Activated T-cell treated with anti-CD3 and anti-CD28 coated beads, Interleukin-2, amount 50 U/mL, for 48 hours (primary cell): ENCODE measurements at places on chromosomes 2 and 18.

DNA sequence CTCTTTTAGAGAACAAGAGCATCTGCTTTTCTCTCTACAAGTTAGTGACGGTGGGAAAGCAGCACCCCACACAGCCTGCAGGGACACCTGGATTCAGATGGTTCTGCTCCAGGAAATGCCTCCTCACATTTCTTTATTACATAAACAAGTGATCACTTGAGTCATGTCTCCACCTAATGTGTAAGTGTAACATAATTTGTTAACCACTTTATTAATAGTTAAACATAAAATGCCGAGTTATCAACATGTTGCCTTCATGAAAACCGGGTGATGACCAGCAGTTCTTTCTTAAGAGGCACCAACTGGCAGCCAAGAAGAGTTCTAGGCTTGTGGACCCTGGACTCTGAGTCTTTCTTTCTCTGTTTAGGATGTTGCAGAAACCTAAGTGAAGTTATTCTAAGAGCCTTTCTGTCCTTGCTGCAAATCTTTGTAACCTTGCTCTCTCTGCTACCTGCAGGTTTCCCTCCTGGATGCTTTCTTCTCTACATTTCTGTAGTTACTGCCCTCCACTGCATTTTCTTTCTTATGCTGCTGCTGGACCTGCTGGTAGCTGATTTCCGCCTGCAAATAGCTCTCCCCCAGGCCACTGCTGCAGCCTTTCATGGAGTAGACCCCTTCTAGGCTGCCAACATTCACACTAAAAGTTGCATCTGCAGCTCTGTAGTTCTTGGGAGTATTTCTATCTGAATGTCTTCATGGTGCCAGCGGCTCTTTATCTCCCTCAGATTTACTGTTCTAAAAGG, 24.3 kb downstream of the UPP2 start:
- no peak for DNase-seq

DNA sequence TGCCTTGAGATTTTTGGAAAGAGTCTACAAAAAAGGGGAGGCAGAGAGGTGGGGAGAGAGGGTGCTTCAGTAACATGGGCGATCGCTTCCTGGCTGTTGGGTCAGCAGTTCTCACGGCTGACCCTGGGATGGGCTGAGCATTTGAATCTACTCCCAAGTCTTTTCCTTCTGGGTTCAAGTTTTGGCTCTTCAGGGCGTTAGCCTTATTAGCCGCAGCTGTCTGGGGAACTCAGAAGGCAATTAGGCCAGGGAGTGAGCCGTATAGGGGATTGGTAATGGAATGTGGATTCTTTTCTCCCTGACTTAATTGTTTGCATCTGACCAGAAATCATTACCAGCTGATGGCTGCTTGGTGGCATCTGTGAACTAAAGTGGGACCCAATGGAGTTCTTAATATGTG, 250.5 kb upstream of the SKOR2 start:
- DNase-seq: no peak

DNA sequence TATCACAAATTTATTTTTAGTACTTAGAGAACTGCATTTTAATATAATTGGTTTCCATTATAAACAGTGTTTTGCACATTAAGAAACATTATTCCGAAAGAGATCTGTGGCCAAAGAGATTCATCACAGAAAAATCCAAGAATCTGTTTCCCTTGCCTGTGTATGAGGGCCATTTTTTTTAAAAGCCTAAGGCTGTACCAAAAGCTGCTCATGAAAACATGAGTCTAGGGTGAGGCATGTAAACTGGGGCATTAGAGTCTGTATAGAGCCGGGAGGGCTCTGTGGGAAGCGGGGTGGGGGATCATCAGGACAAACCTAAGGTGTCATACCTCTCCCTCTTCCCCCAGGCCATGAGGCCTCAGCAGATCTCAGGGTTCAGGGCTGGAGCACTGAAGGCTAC, 223.8 kb downstream of the FBXO15 start:
- DNase-seq: no peak

GRCh38 chr2:53584986-53585385, 182.6 kb upstream of the CHAC2 start:
- DNase-seq: no peak

GRCh38 chr2:26617588-26618083, 23.5 kb downstream of the CIB4 start:
- DNase-seq: no peak

DNA sequence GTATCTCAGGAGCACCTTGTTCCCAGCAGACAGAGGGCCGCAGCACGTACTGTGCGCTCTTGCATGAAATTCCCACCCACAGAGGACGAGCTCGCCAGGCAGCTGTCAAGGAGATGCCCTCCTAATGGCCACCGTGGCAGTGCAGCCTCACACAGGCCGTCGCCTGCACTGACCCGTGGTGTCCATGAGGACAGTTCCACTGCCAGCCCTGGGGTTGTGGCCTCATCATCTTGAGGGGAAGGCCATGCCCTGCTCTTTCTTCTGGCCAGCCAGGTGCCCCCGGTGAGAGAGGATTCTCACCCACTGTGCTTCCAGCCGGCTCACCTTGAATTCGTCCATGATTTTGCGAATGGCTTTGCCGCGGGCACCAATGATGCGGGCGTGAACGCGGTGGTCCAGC, 42.0 kb downstream of the ANO7 start:
- no peak for DNase-seq

DNA sequence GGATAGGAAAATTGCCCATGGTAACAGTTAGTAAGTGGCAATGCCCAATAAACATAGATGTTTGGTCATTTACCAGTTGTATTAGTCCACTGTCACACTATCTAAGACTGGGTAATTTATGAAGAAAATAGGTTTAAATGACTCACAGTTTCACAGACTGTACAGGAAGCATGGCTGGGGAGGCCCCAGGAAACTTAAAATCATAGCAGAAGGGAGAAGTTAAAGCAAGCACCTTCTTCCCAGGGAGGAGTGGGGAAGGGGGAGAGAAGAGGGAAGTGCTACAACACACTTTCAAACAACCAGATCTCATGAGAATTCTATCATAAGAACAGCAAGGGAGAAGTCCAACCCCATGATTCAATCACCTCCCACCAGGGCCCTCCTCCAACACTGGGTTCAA, 23.4 kb downstream of the NR4A2 start:
- no peak for DNase-seq
